Coronary artery (tissue), 2 donors: ENCODE measurements at places on chromosomes 4 and X.

- DNase-seq = no peak
Observed at GRCh38 chr4:56389558-56389957, 2.3 kb upstream of the AASDH start.

DNA sequence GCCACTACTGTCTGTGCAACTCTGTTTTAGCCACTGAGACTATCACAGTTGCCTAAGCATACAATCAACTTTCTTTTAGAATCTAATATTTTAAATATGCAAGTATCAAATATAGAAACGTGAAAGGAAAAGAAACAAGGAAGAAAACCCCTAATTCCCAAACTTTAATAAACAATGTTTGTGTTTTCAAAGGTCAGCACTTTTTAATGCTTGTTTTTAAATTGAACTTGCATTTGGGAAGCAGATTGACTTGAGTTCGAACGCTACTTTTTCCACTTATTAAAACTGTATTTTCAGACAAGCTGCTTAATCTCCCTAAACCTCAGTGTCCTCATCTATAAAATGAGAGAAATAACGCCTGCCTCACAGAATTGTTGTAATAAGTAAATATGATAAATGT, 185.8 kb upstream of the GPC4 start:
- no peak for DNase-seq

DNA sequence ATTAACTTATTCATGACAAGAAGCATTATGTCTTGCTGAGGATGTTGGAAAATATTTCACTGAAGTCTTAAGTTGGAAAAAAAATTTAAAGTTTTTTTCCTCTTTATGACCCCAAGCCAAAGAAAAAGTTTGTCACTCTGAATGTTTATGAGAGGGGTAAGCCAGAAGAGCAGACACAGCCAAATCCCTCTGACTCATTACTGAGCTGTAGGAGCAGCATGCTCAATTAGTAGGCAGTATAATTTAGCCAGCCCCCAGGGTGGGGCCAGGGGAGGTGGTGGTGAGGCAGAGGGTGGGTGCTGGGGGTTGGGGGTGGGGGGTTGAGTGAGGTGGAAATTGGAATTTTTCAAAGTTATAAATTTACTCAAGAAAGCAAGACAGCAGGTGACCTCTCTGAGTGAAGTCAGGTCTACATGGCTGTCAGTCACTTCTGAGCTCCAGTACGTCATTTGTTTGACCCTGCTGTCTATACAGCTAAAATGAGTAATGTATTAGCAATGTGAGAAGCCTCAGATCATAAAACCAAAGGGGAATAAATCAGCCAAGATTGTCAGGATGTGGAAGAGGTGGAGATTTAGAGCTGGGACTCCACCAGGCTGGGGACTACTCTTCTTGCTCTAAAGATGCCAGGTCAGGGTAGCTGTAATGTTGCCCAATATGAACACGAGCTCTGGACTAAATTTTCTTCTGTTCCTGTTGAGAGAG, 98.8 kb upstream of the NDP start:
- DNase-seq = no peak

DNA sequence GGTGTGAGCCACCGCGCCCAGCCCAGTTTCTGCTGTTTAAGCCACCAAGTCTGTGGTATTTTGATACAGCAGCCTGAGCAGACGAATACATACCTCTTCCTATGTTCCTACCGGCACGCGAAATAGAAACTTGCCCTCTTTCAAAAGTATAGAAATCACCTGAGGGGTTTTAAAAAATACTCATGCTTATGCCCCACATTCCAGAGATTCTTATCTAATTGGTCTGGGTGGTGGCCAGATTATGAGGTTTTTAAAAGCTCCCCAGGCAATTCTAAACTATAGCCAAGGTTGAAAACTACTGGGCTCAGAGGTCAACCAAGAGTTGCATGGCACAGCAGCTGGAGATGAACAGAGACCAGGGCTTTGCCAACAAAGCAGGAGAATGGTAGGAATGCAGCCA, 24.9 kb upstream of the HUWE1 start:
- no peak for DNase-seq

GRCh38 chr4:79395841-79396240, 12.2 kb downstream of the GK2 start:
- no peak for DNase-seq

DNA sequence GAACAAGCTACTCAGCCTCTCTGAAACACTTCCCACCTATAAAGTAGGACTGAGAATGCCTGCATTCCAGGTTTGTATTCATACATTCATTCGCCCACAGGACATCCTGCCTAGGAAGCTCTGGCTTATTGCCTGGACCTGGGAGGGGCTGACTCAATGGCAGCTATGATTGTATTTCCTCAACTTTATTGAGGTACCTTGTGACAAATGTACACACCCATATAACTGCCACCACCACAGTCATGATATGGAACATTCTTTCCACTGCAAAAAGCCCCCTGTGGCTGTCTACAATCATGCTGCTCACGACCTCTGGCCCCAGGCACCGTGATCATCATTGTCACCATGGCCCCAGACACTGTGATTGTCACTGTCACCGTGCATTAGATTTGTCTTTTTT, 68.3 kb downstream of the ABLIM2 start:
- DNase-seq = no peak

GRCh38 chr4:165921546-165921945, 48.5 kb downstream of the TLL1 start:
- no peak for DNase-seq

DNA sequence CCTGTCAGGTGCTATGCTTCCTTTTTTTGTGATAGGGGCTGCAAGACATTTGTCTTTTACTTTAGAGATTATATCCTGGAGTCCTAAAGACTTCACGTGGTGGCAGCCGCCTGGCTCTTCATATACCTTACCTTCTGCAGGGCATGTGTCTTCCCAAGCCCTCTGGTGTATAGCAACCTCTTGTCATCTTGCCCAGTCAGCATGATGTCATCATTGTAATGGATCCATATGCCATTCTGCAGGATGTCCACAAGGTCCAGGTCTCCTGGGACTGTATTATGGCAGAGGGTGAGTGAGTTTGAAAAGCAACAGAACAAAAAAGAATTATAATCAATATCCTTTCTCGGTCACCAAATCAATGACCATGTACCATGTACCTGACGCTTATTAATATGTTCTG, 82.2 kb upstream of the SCOC start:
- DNase-seq = no peak

DNA sequence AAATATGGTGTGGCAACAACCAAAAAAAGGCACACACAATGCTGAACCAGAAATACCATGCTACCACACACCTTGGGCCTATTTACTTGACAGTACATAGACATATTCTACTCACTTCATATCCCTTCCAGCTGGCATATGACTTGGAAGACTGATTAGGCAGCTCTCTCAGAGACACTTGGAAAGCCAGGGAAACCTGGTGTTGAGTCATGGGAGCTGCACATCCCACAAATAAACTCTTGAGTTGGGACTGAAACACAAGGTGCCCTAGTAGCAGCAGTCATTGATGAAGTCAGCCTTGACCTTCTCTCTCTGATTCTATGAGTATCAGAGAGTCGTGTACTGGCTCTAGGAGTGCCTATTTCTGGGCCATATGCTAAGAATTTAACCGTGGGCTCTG, 776.6 kb upstream of the LCORL start:
- no peak for DNase-seq

- DNase-seq = no peak
Observed at GRCh38 chr4:60579335-60579734, 620.8 kb upstream of the ADGRL3 start.

GRCh38 chr4:124997124-124997523, 284.6 kb upstream of the ANKRD50 start:
- DNase-seq = no peak

DNA sequence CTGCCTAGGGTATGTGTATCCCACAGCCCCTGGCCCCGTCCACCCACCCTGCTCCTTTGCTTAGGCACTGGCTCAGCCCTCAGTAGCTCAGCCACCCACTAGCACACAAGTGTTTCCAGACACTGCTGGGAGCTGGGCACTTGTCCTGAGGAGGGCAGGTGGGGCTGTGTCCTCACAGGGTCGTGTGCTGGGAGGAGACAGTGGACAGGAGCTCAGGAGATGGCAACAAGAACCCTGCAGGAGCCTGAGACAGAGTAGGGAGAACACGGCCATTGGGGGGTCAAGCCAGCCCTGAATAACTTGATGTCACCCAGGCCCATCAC, 5.5 kb upstream of the CPLX1 start:
- DNase-seq = no peak

- DNase-seq = no peak
Observed at GRCh38 chr4:75340561-75340960, 173.6 kb downstream of the RCHY1 start.

DNA sequence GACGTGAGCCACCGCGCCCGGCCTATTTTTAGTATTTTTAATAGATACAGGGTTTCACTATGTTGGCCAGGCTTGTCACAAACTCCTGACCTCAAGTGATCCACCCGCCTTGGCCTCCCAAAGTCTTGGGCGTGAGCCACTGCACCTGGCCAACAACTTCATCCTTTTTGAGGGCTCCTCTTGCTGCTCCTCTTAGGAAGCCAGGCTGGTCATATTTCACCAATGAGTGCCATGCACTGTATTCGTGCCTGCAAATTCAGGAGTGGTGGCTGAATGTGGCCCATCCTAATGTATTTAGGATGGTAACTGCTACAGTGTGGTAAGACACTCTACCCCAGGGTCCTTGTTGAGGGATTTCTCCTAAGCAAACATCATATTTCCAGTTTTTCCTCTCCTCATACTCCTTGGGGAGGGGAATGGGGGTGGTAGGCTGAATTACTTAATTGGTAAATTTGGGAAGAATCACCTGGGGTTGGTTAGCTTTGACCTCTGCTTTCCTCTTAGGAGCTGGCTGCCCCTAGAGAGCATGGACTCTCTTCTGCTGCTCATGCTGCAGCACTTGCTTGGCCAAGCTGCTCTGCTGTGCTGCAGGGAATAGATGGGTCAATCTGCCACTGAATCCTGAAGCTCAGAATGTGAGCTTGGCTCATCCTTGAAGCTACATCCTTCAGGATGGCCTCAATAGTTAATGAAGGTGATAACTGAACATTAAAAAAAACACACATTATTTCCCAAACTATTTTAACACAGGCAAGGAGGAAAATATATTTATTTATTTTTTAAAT, 167.4 kb downstream of the HS3ST1 start:
- DNase-seq = no peak

- no peak for DNase-seq
Observed at GRCh38 chr4:101155368-101155767, 192.0 kb downstream of the PPP3CA start.

- DNase-seq = no peak
Observed at GRCh38 chr4:18252052-18252451, 230.5 kb upstream of the LCORL start.

DNA sequence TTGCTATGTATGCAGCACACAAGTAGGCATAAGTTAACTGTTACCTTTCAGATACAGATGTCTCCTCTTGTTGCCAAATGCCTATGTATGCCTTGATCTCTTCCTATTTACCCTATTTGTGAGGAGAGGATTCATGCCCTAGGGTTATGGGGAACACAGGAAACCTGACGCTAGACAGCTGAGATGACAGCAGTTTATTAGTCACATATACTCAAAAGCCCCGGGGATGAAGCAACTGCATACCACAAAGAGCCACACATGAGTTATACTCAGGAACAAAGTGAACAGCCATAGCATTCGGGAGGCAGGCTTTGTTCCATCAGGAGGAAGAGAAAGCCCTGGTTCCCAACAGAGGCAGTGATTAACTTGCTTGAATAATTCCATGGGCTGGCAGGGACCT, 1011.7 kb upstream of the PCDH7 start:
- no peak for DNase-seq

- DNase-seq = no peak
Observed at GRCh38 chr4:10015140-10015753, 6.0 kb downstream of the SLC2A9 start.

DNA sequence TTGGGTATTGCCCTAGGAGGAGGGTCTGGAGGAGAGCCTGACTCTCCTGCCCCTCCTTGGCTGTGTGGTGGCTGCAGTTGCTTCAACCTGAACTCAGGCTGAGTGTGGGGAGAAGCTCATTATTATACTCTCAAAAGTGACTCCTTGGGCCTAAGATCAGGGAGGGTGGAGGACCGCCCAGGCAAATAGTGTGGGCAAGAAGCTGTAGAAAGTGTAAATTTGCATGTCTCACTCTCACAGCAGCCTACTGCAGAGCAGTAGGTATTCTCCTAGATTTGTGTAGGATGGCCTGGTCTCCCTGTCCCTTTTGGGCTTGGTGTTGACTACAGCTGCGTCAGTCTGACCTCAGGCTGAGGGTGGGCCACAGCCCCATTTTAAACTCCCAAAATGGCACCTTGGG, 156.1 kb downstream of the ZNF330 start:
- DNase-seq = no peak

DNA sequence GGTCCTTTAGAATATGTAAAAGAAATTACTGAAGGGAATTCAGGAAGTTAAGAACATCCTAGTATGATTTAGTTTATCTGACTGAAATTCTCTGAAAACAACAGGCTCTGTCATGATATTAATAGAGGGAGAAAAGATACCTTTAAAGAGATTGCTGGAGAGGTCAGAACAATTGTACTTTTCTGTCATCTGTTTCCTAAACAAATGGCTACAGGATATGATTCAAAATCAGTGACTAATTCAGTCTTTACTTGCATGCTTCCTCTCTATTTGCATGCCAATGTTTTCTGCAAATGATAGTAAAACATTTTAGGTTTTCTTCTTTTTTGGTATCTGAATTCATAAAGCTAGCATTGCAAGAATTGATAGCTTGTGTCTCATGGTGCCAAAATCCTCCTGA, 616.7 kb upstream of the PCDH7 start:
- no peak for DNase-seq

- no peak for DNase-seq
Observed at GRCh38 chr4:188437535-188437934, 298.3 kb downstream of the TRIML1 start.

DNA sequence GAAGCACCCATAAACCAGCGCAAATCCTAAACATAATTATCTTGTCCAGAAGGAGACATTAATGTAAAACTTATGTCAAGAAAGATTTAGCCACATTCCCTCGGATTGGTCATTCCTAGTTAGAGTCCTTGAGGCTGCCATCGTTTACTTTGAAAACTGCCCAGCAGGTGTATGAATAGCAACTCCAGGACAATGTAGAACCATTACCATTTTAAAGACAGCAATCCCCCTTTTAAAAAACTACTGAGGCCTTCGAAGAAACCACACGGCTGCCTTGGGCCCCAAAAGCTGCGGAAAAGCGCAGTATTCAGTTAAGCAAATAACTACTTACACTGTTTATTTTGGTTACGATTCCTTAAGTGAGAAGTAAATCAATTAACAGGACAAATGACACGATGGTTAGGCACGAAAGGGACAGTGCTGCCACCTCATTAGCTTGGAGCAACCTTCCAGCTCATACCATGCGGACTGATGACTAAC, 822 bp upstream of the SGMS2 start:
- DNase-seq = no peak

- no peak for DNase-seq
Observed at GRCh38 chr4:23956601-23957364, 66.9 kb upstream of the PPARGC1A start.

GRCh38 chr4:95250544-95251137, 298.1 kb downstream of the UNC5C start:
- DNase-seq = no peak

GRCh38 chrX:103310555-103311398, at the start of gene BEX2:
Gene BEX2, minus strand, starts transcription at chrX:103310990. Its CDS starts 1,014 bp downstream, at chrX:103309976.
- no peak for DNase-seq
